Activated CD8-positive, alpha-beta memory T cell treated with anti-CD3 and anti-CD28 coated beads, Interleukin-2, amount 10 ng/mL, durations not matched to agents 7 days and 5 days (primary cell): ENCODE measurements at places on chromosomes 7 and 10. TPM values are rescaled to one million over a fixed set of nuclear protein-coding genes. Genes with fewer than 3 reads are reported as not detected.

GRCh38 chr7:17625043-17625442 is 315.3 kb downstream of the SNX13 start:
- no peak overlapping the region for H3K27ac ChIP-seq
- no peaks in the 10 kb centered on the region for H3K4me1 ChIP-seq
- no peak overlapping the region for H3K4me3 ChIP-seq
- no peaks in the 10 kb centered on the region for H3K36me3 ChIP-seq

DNA sequence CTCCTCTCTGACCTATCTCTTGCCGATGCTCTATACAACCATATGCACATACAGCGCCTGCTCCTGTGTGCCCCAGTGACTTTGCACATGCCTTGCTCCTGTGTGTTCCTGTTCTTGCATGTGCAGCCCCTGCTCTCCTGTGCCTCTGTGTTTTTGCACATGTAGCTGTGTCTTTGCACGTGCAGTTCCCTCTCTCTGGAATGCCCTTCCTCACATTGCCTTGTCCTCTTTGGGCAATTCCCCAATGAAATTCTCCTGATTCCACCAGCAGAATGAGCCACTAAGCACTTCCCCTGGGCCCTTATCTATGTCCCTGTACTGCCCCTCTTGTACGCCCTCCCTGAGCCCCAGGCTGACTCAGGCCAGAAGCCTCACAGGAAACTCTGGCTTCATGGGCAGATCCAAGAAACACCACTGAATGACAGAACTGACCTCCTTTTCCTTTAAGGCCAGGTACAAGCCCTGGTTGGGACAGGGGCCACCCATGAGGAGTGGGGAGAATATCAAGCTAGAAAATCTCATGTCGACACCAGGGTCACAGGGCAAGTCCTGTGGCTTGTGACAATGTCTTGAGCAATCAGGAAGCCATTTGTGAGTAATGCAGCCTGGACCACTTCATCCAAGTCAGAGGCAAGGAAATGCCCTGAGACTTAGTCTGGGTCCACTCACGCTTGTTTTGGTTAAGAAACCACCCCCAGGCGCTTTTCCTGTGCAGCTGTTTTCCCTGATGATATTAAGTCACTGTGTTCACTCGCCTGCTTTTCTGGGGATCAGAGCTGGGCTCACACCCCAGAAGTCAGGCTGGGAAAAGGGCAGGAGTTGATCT is 1.9 kb upstream of the ARHGAP22 start:
- H3K36me3 ChIP-seq = no peaks in the 10 kb centered on the region
- H3K27ac ChIP-seq = no peak overlapping the region
- H3K27me3 ChIP-seq = peaks cover 37% of the 10 kb centered on the region
- H3K4me1 ChIP-seq = peaks cover 2% of the 10 kb centered on the region
- DNase-seq = peak; percentile 26

The ADARB2 gene
- not detected for total RNA-seq

GRCh38 chr7:108794466-108794865 is 224.8 kb downstream of the DNAJB9 start:
- no peaks in the 10 kb centered on the region for H3K27me3 ChIP-seq
- no peak for DNase-seq
- H3K36me3 ChIP-seq = no peaks in the 10 kb centered on the region
- H3K4me1 ChIP-seq = no peaks in the 10 kb centered on the region

GRCh38 chr7:92621026-92621540 is 30.9 kb upstream of the FAM133B start:
- peak overlapping the region; percentile 19 for H3K4me3 ChIP-seq
- no peaks in the 10 kb centered on the region for H3K27me3 ChIP-seq
- peak overlapping the region; percentile 92 for H3K27ac ChIP-seq
- peak; percentile 91 for DNase-seq
- peaks cover 58% of the 10 kb centered on the region for H3K36me3 ChIP-seq
